C1 segment of cervical spinal cord (tissue), 14 donors: ENCODE measurements at places on chromosomes 2 and 18.

DNA sequence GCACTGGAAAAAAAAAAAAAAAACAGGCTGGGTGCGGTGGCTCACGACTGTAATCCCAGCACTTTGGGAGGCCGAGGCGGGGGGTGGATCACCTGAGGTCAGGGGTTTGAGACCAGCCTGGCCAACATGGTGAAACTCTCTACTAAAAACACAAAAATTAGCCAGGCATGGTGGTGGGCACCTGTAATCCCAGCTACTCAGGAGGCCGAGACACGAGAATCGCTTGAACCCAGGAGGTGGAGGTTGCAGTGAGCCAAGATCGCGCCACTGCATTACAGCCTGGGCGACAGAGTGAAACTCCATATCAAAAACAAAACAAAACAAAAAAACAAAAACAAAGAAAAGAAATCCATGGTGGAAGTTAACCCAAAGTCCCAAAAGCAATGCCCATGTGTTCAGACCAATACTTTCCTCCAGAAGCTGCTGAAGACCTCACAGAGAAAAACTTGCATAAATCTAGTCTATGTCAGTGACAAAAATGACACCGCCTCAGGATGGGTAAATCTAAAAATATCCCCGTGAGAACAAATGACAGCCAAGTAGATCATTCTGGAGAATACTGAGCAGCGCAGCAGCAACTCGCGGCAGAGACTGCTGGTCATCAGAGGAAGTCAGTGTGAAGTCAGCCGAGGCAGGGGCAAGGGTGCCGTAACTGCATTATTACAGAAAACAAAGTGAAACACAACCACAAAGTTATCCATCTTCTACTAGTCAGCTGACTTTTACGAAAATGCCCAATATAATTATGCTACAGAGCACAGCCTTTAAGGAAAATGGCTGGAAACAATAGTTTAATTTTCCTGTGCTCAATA, 41.0 kb downstream of the LPIN2 start:
- no peak for DNase-seq

- no peak for DNase-seq
Observed at GRCh38 chr2:174771136-174771535, 6.9 kb upstream of the CHRNA1 start.

DNA sequence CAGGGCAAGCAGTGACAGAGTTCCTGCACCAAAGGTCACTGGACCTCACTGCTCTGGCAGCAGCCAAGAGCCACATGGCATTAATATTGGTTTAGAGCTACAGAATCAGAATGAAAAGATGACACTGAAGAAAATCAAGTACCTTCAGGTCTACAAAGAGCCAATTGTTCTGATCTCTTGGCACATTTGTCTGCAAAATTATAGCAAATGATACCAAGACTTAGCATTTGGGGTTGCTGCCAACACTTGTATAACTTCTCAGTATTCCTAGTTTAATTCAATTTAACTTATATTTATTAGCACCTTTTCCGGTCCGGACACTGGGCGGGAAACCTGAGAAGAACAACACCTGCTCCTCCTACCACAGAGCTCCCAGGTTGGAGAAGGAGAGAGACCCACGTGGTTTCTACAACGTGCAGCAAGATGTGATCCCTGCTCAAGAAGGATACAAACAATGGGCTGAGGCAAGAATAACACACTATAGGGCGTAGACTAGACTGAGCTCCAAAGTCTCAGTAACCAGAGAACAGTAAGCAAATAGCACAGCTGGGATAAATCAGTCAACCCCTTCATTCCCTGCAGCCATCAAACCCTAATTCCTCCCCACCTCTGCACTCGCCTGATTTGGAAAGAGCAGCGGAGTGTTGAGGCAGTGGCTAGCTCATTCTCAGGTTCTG, 2.4 kb downstream of the LRRC30 start:
- no peak for DNase-seq

DNA sequence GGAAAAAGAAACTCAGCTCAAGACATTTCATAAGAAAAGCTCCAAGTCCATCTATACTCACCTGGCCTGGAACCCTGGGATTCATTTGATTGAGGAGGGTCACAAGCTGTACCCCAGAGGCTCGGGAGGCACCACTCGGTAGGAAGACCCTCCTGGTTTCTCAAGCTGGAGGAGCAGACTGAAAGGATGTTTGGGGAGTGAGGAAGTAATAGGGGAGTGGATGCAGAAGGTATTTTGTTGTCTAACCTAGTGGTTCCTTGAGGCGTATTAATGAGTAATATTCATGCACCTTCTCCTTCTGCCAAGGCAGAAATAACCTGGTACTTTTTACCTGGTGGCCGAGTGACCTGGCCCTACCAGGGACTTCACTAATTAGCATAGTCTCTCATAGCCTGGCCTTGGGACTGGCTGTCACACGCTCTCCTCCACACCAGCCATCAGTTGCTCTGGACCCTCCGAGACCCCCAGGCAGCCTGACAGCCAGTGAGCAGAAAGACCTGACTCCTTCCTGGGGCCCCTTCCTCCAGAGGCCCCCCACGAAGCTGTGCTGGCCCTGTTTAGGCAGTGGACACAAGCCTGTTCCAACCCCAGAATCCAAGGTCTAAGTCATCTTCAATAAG, 161.4 kb downstream of the BCL2 start:
- no peak for DNase-seq

- no peak for DNase-seq
Observed at GRCh38 chr2:37827911-37828511, 97.1 kb upstream of the RMDN2 start.

DNA sequence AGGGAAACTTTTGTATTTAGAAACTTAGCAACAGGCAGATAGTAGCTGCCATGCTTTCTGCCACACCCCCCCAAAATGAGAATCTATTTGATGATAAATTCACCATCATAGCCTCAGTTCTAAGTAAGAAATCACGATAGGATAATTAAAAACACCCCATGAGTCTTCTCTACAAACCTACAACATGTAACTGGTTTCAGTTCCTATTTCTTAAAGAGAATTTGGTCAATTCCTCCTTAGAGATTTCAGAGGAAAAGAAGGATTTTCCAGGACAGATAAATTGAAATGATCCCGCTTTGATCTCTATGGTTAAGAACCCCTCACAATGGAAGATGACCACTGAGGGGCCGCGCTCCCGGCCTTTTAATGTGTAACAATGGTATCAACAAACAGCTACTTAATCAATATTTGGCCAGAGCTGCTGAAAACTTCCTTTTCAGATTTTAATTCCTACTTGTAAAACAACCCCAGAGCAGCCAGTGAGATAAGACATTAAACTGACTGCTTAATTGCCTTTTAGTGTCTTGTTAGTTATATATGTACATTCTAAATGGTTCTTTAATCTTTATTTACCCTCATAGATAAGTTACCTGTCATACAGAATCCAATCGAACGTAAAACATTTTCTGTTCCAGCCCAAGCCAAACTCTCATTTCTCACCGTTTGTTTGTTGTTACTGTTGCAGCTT, 10.1 kb downstream of the PAX3 start:
- DNase-seq, result no peak

GRCh38 chr2:39573276-39573675, 92.4 kb upstream of the TMEM178A start:
- DNase-seq, result no peak

DNA sequence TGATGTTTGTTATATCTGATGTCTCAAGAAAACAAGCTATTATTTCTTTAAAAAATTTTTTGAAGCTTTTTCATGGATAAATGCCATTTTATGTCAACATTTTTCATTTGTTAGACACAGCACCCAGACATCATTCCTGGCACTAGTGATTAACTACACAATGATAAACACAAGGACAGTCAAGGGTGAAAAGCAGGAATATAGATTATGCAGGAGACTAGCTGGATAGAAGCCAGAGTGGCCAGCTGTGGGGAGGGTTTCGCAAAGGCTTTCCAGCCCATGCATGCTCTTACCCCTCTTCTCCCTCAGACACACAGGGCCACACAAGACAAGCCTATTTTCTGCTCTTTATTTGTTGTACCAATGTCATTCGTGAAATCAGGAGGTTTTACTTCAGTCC, 127.1 kb upstream of the TTC39C start:
- DNase-seq, result no peak

- no peak for DNase-seq
Observed at GRCh38 chr2:32060266-32060665, 3.1 kb upstream of the SPAST start.

- no peak for DNase-seq
Observed at GRCh38 chr2:161245671-161246070, 62.6 kb upstream of the PSMD14 start.

- DNase-seq, result no peak
Observed at GRCh38 chr2:169472249-169472648, 7.0 kb upstream of the BBS5 start.

DNA sequence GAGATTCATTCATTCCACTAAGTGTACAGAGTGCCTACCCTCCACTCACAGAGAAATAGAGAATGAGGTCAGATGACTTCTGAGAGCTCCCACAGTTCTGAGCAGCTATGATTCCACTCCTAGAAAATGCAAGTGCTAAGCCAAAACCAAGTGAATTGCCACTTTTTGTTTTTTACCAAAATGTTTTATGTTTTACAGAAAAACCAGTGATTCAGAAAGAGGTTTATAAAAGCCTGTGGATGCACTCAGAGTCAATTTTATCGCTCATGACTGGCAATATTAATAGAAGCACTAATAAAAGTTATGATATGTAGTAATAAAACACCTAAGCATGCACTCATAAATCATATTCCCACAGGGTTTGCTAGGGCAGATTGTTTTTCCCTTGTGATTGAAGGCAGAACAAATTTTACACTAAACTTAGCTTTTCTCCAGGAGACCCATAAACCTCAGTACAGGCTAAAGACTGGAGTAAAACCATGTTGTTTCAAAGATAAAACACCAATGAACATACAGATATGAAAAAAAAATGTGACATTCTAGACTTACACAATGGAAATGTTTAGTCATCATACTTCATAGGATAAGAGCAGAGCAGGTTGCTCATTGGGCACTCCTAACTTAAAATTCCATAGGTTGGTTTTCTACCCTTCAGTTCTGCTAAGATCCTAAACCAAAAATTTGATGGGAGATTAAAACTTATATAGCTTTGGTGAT, 67.5 kb downstream of the PDK1 start:
- no peak for DNase-seq

DNA sequence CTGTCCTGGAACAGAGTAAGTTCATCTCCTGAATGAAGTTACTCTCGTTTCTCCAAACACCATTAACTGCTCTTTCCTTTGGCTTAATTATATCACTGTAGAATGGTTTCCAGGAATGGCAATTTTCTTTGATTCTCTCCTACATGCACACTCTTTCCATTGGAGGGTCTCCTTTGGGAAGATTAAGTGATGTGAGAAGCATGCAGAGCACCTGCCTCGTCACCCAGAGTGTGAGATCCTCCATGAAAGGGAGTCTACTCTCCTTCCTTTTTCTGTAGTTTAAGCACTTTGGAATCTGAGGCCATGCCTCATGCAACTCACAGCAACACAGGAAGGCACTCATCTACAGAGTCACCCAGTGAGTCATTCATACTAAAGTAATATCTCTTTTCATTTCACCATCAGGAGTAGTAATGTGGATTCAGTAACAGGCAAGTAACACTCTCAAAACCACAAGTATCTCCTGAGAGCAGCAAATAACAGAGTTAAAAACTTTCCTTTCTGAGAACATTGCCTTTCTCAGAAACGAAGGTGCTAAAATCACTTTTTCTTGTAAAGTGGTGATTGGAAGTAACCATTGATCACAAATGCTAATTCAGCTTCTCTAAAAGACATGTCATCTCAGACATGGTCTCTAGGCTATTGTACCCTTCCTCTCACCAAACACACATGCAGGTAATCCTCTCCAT, 52.8 kb upstream of the IL1RL1 start:
- no peak for DNase-seq

GRCh38 chr2:230898016-230898712, 26.9 kb downstream of the GPR55 start:
- no peak for DNase-seq

DNA sequence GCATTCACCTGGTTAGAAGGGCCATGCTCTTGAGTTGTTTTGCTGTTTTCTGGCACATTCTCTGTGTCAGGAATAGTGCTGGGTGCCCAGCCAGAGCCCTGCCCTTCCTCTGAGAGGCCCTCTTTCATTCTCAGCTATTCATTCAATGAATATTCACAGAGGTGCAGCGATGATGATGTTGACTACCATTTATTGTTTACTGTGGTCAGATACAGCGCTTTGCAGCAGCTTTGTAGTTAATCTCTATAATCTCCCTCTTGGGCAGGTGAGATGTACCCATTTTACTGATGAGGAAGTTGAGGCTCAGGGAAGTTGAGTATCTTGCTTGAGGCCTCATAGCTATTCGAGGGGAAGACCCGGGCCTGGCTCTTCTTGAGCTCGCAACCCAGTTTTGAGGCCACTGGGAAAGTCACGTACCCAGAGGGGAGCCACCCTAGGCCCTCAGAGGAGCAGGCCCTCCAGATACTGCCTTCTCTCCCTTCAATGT, 9.9 kb downstream of the INHBB start:
- DNase-seq, result no peak

- no peak for DNase-seq
Observed at GRCh38 chr18:77086034-77086433, 46.5 kb downstream of the MBP start.

GRCh38 chr2:86037141-86037794, 68.4 kb downstream of the POLR1A start:
- peak; percentile 13 for DNase-seq

GRCh38 chr2:225556461-225556860, 157.0 kb downstream of the NYAP2 start:
- DNase-seq, result no peak

GRCh38 chr2:16785149-16785548, 119.5 kb upstream of the CYRIA start:
- DNase-seq, result no peak

GRCh38 chr18:48962252-48962993, 11.7 kb upstream of the SMAD7 start:
- DNase-seq, result no peak

- no peak for DNase-seq
Observed at GRCh38 chr2:195488567-195488966, 168.5 kb upstream of the SLC39A10 start.

DNA sequence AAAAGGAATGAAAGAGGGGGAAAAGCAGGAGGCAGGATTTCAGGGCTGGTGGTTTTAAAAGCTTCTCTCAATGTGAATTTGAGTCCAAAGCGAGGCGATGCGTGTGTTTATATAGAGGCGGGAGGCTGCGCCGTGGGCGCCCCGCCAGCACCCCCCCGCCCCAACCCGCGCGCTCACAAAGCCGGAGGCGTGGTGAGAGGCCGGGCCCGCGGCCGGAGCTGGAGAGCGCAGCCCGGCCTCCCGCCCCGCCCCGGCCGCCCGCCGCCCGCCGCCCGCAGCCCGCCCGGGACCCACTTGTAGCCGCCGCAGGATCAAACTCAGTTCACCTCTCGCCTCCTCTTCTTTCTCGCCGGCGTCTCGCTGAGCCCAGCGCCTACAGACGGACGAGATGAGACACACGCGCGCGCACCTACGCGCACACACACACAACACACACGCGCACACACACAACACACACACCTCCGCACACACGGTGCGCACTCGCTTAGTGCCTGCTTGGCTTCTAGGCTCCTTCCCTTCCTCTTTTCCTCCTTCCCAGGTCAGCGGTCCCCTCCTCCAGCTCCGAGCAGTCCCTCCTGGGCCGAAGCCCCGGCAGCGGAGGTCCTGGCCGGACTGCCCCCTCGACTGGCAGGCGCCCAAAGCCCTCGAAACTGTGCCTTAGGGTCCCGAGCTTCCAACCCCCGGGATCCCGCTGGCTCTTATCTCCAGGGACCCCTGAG, 1.3 kb upstream of the CYP26B1 start:
- DNase-seq, result no peak
